CMK (cell line): ENCODE measurements at places on chromosomes 1 and 21.

DNA sequence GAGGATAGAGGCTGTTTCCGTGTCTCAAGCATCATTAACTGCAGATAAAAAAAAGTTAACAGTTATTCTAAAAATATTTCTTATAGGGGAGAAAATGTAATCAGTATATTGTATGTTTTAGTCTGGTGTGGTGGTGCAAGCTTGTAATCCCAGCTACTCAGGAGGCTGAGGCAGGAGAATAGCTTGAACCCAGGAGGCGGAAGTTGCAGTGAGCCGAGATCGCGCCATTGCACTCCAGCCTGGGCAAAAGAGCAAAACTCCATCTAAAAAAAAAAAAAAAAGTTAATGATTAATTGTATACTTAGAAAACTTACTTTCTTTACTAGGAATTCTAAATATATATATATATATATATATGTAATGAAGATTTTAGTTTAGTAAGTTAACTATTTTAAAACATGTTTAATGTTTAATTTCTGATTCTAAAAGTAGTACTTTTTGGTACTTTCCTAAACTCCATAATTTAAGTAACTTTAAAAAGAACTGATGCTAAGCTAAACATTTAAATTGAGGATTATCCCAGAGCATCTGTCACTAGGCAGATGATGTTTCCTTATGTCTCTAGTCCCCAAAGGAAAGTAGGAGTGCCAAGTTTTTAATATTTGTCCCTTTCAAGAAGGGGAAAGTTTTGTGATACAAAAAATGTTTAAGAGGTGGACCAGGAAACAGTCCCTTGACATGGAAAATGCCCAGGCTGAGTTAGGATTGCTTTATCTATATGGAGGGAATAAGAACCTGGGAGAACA, 66.3 kb downstream of the DYRK1A start:
- no peak for DNase-seq

GRCh38 chr1:169491845-169492281, 6.1 kb upstream of the SLC19A2 start:
- DNase-seq: no peak

DNA sequence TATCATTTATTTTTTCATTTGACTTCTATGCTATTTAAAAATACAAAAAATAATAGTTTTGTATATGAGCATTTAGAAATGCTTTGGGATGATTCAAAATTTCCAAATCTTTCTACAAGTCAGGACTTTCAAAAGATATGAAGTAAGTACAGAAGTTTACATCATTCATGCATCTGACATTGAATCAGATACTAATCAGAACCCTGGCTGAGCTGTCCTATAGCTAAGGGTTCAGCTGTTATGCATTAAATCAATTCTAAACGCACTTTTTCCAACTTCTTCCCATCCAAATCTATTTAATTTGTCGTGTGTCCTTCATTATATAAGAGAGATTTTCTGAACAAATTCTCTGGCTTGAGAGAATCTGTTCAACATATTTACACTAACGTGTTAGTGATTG, 779.4 kb downstream of the LTN1 start:
- no peak for DNase-seq

DNA sequence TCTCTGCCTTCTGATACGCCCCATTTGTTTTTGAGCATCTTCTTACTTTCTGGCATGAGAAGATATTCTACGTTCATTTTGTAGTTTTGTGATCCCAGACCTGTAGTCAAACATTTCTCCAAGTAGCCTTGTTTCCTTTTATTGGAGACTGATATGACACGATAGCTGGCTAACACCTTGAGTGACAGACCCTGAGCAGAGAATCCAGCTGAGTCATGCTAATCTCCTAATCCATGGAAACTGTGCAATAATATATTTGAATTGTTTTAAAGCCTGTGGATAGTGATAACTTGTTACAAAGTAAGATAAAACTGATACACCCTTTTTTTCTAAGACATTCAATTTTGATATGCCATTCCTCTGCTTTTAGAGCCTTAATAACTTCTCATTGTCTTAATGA, 1.2 kb upstream of the IFI44L start:
- DNase-seq: no peak

DNA sequence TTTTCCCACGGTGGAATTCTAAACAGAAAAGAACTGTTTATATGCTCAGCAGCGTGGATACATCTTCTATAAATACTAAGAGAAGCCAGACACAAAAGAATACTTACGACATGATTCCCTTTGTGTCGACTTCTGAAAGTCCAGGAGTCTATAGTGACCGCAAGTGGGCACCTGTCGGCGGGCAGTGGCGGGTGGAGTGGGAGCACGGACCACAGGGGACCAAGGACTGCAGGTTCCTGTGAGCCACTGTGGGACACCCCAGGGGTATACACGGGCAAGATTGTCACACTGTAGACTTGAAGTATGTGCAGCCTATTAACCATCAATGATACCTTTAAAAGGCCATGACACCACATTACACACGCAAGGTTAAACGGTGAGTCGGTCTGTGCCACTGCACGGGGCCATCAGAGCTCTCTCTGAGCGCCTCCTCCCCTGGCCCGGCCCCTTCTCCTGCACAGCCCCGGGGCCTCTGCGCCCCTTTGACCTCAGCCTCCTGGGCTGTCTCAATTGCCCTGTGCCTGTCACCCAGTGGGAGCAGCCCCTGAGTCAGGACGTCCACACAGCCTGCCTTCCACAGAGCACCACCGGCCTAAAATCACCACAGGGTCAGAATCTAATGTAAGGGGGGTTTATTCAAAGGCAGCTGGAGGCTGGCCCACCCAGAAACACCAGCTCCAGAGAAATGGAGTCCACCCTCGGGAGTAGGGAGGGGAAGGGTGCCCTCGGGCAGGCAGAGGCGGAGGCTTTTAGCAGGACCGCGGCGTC, 90.0 kb upstream of the COL6A1 start:
- no peak for DNase-seq

DNA sequence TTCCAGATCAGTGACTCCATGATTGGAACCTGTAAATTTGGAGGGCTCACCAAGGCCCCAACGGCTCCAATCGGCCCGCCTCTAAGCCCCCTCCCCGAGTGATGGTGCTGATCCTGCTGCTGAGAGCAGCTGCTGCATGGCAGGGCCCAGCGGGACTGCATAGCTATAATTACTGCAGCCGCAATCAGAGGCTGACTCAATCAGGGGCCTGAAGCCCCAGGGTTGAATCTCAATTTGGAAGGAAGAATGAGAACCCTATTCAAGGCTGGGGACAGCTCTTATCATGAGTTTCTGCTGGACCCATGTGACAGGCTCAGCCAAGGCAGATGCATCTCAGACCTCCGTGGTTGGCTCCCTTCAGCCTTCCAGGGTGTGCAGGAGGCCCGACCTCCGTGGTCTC, 42.8 kb upstream of the MAGOH start:
- DNase-seq: no peak

- no peak for DNase-seq
Measured at GRCh38 chr1:38533772-38534472, 325.6 kb downstream of the RRAGC start.

DNA sequence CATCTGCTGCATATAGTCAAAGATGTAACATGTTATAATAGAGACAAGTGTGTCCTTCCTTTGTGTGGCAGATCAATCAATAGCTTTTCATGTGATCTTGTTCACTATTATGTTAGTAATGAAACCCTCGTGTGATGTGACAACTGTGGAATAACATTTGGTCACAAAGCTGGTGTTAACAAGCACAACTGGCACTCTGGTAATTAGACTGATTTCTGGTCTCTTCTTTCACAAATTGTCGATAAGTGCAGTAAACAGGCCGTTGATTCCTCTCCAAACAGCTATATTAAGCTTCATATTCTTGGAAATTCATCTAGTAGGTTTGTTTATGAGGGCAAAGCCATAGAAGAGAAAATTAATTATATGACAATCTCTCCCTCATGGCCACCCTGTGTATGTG, 616.7 kb upstream of the PTBP2 start:
- no peak for DNase-seq

GRCh38 chr1:7449750-7450149, 321.3 kb upstream of the VAMP3 start:
- no peak for DNase-seq

DNA sequence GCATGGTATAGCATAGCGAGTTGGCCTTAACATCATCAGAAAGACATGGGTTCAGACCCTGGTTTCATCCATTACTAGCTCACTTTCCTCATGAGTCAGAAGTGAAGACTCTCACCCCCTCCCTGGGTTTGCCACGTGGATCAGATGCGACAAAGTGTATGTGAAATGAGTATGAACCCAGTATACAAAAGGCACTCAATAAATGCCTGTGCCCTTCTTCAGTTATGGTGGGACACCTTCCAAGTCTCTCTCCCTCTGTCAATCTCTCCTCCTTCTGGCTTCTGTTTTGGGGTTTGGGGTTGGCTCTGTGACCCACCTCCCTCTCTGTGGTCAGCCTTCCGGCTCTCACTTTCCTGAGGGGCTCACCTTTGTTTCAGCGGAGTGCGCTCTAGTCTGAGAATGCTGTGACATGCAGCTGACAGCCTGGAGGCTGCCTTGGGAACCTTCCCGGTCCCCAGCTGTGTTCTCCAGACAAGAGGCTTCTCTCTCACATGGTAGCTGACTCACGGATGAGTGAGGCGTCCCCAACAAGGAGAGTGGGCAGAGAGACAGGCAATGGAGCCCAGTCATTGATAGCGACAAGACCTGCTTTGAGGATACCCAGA, 155.0 kb upstream of the EDN2 start:
- DNase-seq: no peak

- DNase-seq: no peak
Measured at GRCh38 chr1:58572690-58573089, 4.4 kb downstream of the TACSTD2 start.

- no peak for DNase-seq
Measured at GRCh38 chr1:233497679-233498078, 116.2 kb upstream of the KCNK1 start.

DNA sequence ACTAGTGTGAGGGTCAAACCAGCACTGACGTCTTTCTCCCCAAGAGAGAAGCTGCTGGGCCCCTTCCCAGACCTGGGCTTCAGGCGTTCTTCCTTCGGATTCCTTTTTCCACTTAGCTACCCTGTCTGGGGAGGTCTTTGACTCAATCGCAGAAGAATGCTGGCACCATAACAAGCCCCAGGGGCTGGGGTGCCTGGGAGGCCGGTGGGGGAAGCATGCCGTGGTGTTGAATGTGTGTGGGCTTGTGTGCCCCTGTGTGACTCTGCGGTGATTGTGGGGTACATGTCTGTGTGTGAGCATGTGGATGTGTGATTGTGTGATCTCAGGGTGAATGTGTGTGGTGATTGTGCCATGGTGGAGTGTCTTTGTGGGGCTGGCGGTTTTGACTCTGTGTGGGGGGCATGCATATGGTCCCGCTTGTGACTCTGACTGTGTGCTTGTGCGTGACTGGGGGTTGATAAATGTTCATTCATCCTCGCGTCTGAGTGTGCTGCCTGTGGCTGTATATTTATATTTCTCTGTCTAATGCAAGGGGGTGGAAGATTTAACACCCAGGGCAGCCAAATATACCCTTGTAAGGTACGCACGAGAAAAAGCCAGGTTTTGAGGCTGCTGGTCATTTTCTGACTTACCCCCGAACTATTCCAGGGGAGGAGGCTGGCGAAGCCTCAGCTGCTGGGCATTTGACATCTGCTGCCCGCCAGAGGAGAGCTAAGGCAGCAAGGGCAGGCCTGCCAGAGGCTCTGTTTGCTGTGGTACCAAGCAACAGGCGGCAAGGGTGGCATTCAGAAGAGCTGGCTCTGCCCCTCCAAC, 1.1 kb upstream of the SYNC start:
- no peak for DNase-seq

GRCh38 chr1:238409191-238409850, 518.6 kb upstream of the ZP4 start:
- DNase-seq: no peak

DNA sequence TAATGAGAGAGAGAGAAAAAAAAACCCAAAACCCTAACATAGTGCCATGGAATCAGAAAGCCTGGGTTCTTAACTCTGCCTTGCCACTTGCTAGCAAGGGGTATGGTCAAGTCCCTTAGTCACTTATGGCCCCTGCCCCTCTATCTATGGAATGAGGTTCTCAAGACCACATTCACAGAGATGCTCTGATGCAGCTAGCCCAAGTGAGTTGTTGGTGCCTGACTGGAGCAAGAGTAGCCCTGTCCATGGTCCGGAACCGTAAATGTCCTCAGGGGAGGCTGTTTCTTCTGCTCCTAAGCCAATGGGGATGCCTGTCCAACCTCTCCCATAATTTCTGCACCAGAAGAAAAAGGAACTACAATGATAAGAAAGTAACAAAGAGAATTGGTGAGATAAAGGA, 56.8 kb downstream of the CSMD2 start:
- no peak for DNase-seq

- no peak for DNase-seq
Measured at GRCh38 chr21:28884481-28884880, 108.2 kb downstream of the LTN1 start.

DNA sequence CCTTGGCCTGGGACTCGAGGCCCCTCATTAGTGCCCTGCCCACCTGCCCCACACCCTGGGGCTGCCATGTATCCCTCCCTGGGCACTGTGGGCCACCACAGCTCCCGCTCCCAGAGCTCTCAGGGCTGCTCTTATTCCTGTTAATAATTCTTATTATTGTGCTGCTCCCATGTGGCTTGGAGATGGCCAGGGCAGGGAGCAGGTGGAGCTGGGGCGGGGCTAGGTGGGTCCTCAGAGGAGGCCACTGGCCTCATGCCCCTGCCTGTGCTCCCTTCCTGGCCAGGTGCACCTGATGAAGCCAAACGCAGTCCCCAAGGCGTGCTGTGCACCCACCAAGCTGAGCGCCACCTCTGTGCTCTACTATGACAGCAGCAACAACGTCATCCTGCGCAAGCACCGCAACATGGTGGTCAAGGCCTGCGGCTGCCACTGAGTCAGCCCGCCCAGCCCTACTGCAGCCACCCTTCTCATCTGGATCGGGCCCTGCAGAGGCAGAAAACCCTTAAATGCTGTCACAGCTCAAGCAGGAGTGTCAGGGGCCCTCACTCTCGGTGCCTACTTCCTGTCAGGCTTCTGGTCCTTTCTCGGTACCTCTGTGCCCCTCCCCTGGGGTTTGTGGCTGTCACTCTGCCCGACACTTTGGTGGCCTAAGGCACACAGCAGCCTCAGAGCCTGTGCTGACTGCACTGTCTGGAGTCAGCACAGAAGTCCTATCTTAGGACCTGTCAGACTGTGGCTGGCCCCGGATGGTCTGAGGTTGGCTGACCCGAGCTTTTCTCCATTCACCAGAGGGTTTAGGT, 34.1 kb downstream of the BMP8A start:
- DNase-seq: no peak

DNA sequence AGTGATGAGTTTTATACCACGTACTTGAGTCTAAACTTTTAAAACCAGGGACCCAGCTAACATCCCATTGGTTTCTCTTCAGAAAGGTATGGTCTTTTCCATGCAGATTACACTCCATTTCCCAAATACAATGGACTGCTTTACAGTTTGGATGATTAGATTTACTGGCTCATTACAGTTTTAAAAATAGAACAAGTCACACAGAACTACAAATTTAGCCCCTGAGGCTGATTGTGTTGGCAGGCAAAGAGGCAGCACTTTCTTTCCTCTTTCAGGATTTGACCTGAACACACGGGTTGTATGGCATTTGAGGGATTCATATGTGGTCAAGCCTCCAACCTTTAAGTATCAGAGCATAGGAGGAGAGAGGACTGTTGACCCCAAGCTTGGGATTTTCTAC, 21.8 kb upstream of the VTCN1 start:
- DNase-seq: no peak

DNA sequence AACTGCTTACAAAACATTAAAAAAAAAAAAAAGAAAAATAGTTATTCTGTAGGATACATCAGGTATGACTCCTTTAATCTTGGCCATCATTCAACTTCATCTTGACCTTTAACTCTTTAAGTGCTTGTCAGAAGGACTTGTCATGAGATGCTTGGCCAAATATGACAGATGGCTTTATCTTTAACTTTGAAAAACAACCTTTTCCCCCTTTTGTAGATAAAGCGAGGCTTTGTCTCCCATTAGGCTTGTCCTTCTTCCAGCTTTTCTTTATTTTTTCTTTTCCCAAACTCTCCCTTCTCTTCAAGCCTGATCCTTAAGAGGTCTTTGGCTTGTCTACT, 2.3 kb downstream of the SRSF10 start:
- DNase-seq: no peak
